ENCODE measurements at places on chromosomes 4 and X.

DNA sequence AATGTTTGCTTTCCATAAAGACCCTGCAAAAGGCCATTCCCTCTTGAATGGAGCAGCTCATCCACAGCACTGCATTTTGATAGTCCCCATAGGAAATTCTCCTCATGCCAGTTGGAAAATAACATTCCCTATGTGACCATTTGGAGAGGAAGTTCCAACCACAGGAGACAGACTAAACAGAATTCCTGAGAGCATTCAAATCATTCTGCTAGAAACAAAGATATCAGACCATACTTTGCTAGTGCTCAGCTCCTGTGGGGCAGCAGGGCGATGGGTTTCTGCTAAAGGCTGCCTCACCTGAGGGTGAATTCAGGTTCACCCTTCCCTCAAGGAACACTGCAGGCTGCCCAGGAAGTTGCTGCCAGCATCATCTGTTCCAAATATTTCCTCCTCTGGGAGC lies 58.8 kb downstream of the LNX1 start:
- no peak for DNase-seq

- no peak for DNase-seq
These were observed 54.7 kb upstream of the ZXDA start for GRCh38 chrX:57964975-57965374.

DNA sequence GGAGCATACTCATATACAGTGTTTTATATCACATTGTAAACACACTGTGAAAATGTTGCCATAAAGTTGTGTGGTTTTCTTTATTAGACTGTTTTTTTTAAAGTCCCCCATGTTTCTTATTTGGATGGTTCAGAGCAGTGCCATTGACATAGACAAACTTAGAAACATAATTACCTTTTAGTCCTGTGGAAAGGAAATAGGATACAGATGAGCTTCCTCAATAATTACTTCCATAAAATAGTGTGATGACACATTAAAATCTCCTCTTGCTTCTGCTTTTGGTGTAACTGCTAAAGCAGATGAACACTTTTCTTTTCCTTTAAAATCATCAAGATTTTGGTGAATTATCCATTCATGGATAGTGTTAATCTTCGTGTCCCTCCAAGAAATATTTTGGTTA lies 52.9 kb upstream of the LIMCH1 start:
- DNase-seq = no peak

GRCh38 chr4:146490106-146490505 lies 31.6 kb downstream of the SLC10A7 start:
- DNase-seq = no peak

DNA sequence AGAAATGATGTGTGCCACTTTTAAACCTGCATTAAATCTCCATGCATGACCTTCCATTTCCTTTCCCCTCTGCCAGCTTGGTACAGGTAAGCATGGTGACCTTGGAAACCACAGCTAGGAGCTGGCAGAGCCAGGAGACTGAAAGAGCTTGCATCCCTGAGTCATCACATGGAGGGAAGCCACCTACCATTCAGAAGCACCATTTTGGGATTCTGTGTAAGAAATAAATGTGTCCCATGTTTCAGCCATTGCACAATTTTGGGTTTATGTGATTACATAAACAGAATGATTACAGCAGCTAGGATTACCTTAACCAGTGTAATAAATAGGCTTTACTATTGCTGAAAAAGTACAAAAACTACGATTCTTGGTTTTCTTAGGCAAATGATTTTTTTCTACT lies 17.3 kb upstream of the CCDC149 start:
- no peak for DNase-seq

DNA sequence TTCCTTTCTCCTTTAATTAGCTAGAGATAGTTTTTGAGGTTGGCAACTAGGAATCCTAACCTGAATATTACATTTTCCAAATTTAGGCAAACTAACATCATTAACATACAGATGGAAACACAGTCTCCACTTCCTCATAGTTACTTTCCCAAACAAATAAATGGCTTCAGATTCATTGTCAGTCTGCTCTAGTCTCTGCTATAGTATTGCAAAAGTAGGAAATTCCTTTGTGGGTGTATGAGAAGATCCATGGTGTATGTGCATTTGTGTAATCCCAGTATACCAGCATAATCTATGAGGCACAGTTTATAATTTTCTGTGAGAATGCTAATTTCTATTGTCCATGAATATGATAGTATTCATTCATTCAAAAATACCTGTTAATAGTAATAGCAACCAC lies 3.0 kb upstream of the NDP start:
- no peak for DNase-seq

DNA sequence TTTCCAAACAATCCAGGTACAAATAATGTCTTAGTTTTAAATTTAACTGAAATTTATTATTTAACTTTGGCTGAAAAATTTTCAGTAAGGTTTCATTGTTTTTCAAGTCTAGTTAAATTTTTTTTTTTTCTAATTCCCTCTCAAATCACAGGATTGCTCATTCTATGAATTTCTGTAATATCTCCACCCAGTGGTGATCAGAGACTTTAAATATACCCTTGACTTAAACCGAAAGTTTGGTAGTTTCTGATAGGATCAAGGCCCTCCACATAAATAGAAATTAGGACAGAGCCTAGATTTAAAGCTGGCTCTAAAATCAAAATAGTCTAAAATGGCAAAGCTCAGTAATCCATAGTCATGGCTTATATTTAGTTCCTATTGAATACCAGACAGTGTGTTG lies 175.4 kb downstream of the TBCK start:
- no peak for DNase-seq

- DNase-seq = no peak
These were observed 626.5 kb upstream of the GALNTL6 start for GRCh38 chr4:171186700-171187099.

- no peak for DNase-seq
These were observed 614 bp downstream of the BEX3 start for GRCh38 chrX:103376979-103377324.

DNA sequence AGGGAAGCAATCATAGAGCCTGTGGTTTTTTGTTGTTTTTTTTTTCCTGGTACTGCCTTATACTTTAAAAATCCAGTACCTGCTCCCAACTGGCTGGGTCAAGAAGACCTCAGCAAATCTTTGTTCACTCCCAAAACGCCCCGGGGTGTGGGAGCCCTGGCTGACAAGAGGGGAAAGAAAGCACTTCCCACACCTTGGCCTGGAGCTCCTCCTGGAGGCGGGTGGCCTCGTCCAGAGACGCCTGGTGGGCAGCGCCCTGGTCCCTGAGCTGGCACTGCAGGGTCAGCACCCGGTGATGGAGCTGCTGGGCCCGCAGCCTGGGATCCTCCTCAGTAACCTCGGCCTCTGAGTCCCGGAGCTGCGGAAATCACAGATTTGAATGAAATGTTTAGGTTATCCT lies 38.2 kb downstream of the C4orf50 start:
- DNase-seq = peak; percentile 10

GRCh38 chr4:142701017-142701416 lies 145.1 kb downstream of the INPP4B start:
- no peak for DNase-seq

DNA sequence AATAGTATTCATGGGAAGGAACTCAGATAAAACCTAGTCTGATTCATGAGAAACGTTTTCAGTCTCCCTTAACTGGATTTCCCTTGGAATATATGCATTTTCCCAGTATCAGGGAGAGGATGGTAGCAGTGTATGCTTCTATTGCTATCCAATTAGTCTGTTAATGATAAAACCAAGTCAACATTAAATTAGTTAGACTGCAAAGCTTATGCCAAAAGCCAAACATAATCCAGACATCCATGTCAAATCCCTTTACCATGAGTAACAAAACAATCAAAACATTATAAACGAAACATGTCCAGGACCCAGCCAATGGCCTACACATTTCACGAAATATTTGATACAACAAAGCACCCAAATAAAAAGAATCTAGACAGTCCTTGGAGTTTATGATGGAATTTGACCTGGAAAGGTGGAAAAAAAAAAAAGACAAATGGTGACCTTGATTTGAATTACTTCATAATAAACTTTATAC lies 34.5 kb upstream of the VEGFD start:
- DNase-seq = no peak

GRCh38 chr4:155688211-155688610 lies 21.6 kb downstream of the GUCY1A1 start:
- no peak for DNase-seq

DNA sequence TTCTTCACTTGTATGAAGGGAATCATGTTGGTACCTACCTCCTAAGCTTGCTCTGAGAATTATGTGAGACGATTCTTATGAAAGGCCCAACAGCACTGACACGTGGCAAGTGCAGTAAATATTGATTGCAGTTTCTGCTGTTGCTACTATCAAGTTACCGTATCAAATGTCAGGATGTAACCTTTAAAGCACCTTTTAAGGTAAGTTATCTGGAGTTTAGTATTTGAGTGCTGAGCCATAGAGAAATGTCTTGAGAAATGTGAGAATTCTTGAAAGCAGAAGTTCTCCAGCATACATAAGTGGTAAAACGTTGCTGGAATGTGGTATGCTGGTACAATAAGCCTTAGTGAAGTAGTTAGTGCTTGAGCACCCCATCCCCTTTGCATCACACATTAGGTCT lies 90.4 kb downstream of the PHOX2B start:
- DNase-seq = no peak

DNA sequence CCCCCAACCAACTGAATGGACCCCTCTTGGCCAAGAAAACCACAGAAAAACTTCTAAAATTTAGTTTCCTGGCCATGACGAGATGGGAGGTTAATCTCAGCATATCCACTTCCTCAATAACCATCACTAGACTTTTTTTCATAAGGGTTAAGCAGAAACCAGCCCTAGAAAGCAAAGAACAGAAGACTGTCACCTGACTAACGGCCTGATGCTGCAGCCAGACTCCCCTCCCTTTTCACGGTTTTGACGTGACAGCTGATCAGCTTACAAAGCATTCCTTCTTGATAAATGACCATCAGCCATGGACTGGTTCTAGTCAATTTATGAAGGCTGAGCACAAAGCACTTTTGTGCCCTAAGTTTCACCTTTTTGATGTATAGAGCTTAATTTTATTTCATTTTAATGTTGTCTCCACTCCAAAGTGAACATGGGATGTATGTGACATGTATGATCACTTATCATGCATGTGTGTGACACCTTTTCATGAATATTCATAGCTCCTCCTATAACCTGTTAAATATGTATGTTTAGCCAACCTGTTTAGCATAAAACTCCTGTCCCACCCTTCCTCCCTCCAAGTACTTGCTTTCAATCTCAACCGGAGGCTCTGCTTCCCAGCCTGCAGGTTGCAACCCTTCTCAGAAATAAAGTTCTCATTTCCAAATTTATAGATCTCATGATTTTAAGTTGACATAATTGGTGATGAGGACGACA lies 56.3 kb downstream of the SERTM2 start:
- no peak for DNase-seq

- no peak for DNase-seq
These were observed 325.0 kb downstream of the TLL1 start for GRCh38 chr4:166198041-166198440.

GRCh38 chrX:109390556-109390955 lies 91.3 kb downstream of the GUCY2F start:
- DNase-seq = no peak

GRCh38 chr4:122855353-122855890 lies 28.8 kb downstream of the FGF2 start:
- DNase-seq = no peak

DNA sequence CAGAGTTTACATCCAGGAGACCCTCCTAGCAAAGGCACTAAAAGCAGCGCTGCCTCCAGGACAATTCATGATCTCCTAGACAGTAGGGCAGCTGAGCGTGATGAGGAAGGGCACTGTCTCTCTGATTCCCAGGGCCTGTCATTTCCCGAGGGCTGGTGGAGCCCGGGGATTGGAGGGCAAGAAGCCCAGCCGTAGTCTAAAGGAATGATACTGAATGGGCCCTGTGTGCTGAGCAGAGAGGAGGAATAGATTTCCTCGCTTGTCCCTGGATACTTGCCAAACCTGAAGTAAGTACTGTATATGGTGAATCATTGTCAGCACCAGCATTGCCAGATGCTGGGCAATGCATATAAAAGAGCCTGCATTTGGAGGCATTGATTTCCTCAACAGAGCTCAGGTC lies 88.0 kb upstream of the SLITRK2 start:
- no peak for DNase-seq

DNA sequence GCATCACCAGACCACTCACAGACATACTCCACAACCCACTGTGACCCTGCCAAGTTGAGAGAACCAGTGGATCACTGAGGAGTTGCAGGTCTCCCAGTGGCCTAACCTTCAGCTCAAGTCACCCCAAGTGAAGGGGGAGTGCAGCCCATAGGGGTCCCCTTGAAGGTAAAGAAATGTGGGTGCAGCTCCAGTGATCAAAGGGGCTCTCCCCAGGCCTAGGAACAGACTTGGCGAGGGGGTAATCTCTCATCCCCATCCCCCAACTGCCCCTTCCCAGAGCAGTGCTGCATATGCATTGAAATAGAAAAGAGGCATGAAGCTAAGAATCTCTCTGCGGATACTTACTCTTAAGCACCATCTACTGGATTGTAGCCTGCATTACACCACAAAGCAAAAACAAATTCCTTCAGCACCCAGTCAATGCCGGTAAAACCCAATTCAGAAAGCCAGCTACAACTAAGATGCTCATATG lies 27.0 kb downstream of the MAGEE1 start:
- no peak for DNase-seq

DNA sequence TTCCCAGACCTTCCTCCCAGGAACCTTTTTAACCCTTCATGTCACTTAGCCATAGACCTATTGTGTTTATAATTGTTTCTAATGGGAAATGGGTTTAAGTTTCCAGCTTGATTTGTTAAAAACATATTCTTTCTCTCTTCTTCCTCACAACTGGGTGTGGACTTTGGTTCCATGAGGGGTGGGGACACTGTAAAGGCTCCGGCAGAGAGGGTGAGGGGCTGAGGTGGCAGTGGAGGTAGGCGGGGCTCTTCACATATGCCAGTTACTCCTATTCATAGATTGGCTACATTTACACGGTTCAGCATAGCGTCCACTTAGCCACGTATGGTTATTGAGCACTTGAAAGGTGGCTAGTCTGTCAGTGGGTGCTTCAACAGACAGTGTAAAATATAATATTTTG lies 7.8 kb downstream of the INTS6L start:
- DNase-seq = no peak

DNA sequence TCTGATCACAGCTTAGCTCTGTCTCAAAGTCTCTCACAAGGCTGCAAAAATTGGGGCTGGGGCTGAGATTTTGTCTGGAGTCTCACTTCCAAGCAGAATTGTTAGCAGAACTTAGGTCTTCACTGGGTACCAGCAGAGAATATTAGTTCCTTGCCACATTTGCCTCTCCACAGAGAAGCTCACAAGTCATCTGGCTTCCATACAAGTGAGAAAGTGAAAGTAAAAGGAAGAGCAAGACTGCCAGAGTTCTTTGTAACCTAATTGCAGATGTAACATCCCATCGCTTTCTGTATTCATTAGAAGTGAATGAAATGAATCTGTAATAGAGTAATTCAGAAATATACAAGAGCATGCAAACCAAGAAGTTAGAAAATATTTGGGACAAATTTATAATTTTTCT lies 624.1 kb upstream of the GNPDA2 start:
- DNase-seq = no peak

DNA sequence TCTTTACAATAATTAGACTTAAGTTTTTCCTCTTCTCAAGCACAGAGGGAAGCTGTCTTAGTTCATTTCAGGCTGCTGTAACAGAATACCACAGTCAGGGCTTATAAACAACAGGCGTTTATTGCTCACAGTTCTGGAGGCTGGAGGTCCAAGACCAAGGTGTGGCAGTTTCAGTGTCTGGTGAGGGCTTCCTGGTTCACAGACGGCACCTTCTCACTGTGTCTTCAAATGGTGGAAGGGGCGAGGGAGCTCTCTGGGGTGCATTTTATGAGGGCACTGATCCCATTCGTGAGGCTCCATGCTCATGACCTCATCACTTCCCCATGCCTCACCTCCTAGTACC lies 115.7 kb upstream of the MXRA5 start:
- no peak for DNase-seq

- no peak for DNase-seq
These were observed 428.4 kb downstream of the AFF2 start for GRCh38 chrX:148928811-148929210.

All from NCI-H1930 (cell line).